Hindlimb muscle (tissue), 1 donor: ENCODE measurements at places on chromosomes 3 and 15.

- DNase-seq, result no peak
Measured at GRCh38 chr3:117531078-117531767, 821.6 kb downstream of the TUSC7 start.

GRCh38 chr15:78836333-78836732 lies 25.1 kb upstream of the ADAMTS7 start:
- no peak for DNase-seq

GRCh38 chr15:90165659-90166489 lies 35.3 kb upstream of the SEMA4B start:
- DNase-seq, result no peak

DNA sequence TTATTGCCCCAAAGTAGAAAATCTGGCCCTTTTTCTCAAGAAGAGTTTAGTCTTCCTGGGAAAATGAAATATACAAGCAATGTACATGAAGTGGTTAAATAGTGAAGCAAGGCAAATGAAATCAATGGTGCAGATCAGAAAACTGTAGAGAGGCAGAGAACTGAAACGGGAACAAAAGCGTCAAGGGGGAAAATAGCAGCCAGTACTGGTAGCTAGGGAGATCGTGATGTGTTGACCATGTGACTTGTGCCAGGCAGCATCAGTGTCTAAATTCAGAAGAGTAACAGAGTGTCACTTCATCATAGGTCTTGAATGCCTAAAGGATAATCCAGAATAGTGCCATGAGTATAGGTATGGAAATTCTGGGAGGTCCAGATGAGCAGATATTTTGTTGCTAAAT lies 163.1 kb downstream of the CHL1 start:
- DNase-seq, result no peak

GRCh38 chr3:45272828-45273470 lies 46.9 kb upstream of the TMEM158 start:
- no peak for DNase-seq

DNA sequence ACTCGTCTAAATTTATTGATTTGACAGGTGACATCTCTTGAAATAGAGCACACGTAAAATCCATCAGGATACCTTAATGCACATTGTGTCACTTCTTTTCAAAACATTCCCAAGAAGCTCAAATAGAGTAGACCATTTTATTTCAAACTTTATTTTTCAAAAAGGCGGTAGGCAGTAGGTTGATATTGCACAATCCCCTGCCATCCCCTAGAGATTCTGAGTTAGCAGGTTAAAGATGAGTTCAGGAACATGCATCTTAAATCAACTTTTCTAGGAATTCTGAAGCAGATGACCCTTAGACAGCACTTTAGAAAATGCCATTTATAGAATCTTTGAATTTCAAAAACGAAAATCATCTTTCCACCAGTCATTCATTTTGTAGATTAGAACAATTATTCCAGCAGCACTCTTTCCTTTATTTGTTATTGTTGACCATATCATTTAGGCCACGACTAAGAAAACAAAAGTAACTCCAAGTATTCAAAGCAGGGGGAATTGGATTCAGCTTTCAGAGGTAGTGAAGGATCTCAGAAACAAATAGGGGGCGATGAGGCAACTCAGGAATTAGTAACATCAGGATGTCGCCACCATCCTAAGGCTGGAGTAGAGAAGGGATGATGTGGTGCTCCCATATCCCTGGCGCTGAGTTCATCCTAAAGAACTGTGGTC lies 198.2 kb upstream of the MCTP2 start:
- DNase-seq, result no peak

GRCh38 chr3:105828703-105829102 lies 40.1 kb downstream of the CBLB start:
- no peak for DNase-seq

DNA sequence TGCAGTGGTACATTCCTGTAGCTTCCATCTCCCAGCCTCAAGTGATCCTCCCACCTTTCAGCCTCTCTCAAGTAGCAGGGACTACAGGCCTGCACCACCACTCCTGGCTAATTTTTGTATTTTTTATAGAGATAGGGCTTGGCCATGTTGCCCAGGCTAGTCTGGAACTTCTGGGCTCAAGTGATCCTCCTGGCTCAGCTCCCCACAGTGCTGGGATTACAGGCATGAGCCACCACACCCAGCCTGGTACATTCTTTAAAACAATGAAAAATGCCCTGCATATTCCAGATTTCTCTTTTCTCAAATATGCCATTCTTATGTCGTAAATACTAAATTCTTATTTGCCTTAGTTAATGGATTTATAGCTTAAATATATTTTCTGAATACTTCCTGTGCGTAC lies 581.4 kb downstream of the MECOM start:
- DNase-seq, result no peak

- DNase-seq, result no peak
Measured at GRCh38 chr3:79041621-79042020, 726.2 kb downstream of the ROBO1 start.

GRCh38 chr15:60973637-60974415 lies 255.3 kb downstream of the RORA start:
- DNase-seq, result no peak

- DNase-seq, result no peak
Measured at GRCh38 chr3:190699776-190700175, 162.7 kb downstream of the GMNC start.

DNA sequence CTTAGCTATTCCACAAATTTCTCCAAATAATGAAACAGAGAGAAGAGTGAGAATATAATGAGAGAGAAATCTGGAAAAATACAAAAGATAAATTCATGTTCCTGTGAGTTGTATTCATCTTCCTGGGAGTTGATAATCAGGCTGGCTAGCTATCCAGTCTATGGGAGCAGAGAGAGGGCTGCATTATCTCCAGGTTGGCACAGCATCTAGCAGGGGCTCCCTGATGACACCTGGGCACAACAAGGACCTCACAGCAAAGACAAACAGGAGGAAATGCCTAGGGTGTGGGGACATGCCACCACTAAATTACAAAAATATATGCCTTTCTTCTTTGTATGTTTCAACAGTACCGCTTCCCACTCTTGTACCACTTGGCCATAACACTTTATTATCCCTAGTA lies 1.9 kb downstream of the EHD4 start:
- no peak for DNase-seq

DNA sequence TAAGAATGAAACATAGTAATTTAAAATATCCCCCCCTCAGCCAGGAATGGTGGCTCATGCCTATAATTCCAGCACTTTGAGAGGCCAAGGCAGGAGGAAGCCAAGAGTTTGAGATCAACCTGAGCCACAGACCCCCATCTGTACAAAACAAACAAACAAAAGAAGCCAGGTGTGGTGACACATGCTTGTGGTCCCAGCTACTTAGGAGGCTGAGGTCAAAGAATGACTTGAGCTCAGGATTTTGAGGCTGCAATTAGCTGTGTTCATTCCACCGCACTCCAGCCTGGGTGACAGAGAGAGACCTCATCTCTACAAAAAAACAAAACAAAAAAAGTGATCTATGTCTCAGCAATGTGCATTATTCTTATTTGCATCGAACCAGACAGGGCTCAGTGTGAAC lies 800.8 kb downstream of the MCTP2 start:
- no peak for DNase-seq

DNA sequence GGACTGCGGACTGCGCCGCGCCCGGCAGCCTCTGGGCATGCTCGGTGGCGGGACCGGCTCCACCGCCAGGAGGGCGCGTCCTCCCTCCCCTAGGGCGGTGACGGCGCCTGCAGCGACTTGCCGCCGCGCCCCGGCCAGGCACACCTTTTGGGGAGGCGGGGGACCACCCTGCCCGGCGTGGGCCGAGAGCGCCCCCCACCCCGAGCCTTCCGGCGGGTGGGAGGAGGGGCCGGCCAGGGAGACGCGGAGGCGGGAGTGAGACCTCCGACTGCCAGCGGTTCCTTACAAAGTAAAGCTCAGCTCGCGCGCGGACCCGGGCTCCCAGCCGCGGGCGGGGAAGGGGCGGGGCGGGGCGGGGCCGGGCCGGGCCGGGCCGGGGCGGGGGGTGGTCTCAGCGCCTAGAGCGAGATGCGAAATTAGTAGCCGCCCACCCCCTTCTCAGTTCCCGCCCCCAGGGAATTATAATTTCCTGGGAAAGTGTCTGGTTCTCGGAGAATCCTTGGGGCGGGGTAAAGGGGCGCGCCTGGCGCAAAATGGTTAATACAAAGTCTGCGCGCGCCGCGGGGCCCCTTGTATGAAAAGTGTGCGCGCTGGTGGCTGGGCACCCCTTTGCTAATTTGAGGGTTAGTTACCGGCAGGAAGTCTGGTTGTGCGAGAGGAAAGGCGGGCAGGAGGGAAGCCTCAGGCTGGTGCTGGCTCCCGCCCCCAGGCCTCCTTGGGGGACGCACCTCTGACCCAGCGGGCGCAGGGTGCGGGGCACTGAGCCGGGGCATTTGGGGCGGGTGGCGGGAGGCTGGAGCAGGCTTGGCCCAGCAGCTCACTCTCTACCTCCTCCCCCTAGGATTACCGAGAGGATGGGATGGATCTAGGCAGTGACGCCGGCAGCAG lies 224.8 kb upstream of the IL12A start:
- peak; percentile 65 for DNase-seq

- no peak for DNase-seq
Measured at GRCh38 chr15:44536302-44536961, 515 bp upstream of the EIF3J start.

DNA sequence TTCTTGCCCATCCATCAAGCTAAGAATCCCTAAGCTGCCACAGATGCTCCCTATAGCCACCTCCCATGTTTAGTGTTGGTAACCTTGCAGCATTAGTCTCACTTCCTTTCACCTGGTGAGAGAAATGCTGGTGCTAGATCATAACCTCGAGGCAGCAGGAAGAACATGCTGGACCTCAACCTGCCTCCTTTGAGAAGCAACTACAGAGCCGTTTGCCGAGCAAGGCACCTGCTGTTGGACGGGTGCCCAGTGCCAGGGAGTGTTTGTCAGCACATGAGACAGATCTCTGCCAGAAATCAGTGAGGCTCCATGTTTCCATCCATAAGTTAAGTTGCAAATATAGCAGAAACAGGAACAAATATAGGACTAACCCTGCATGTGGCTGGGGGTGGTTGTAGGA lies 955.7 kb downstream of the TUSC7 start:
- DNase-seq, result no peak

GRCh38 chr3:183006396-183007002 lies 26.2 kb upstream of the DCUN1D1 start:
- DNase-seq, result no peak

GRCh38 chr3:178320456-178321351 lies 215.5 kb upstream of the KCNMB2 start:
- DNase-seq, result peak; percentile 48

DNA sequence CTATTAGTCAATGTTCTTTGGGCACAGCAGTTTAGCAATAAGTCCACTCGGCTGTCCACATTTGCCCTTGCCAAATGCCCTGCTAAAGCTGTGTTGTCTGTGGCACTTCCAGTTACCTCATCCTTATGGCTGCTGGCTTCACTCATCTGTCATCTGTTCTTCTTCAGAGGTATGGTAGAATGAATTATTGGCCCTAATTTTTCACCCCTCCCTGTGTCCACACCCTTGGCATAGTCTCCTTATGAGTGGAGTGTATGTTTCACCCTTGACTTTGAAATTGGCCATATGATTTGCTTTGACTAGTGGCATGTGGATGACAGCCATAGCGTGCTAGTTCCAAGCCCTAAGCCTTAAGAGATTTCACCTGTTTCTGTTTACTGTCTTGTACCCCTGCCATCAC lies 72.1 kb upstream of the EPHB1 start:
- DNase-seq, result no peak

DNA sequence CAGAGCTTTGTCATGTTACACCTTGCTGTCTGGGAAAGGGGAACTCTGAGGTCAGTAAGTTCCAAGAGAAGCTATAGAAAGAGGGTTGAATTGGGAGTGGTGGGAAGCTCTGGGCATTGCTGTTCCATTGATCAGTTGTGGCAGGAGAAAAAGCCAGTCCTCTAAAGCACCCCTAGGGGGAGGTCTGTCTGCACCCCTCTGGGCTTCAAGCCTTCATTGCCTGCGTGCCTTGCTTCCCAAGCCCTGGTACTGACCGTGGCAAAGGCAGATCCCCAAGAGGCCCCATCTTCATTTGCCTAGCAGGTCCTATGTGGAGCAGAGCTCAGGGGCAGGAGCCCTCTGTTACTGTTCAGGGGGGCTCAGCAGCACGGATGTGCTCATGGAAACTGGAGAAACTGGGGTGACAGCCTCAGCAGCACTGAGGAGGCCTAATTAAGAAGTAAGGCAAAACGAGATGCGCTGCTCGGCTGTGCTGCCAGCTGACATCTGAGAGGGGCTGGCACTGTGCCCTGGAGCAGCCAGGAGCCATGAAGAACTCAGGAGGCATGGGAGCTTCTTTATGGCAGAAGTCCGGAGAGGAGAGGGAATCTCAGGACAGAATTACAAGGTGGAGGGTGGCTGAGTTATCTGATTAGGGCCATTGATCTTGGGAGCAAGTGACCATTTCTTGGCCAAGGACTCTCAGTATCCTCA lies 270.9 kb downstream of the RPLP1 start:
- DNase-seq, result no peak

DNA sequence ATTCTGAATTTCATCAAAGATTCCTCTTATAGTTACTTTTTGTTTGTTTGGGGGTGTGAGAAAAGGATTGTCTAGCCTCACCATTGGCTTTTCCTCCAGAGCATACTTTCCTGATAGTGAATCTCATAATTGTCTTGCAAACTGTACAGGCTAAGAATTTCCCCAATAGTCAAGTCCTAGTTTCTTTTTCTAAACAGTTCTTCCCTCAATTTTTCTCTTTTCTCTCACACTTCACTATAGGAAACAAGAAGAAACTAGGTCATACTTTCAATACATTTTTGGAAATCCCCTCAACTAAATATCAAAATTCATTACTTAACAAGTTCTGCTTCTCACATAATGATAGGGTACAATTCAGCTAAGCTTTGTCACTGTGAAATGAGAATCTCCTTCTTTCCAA lies 241.9 kb downstream of the IL20RB start:
- no peak for DNase-seq

DNA sequence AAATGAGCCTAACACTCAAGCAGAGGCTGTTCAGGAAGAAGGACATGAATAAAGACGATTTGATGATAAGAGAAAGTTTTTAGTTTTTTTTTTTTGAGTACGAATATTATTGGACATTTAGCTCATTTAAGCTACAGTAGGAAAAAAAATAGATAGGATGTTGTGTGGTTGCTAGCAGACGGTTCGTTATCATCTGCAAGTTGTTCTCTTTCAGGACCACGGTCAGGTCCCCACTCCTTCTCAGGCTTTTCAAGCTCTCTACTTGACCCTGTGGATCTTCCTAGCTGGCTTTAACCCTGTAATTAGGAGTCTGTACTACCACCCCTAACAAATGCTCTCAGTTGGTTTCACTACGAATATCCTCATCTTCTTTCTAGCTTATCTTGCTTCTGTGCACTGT lies 1.1 kb downstream of the KCNH8 start:
- peak; percentile 10 for DNase-seq
